ENCODE measurements at places on chromosomes 7 and 10. TPM values are rescaled to one million over a fixed set of nuclear protein-coding genes. Genes with fewer than 3 reads are reported as not detected.

TAS2R5 gene
- 0.47 TPM for total RNA-seq

RBP3 gene
- total RNA-seq = not detected

ERCC6 gene
- total RNA-seq = 16.0 TPM

ABCB4 gene
- total RNA-seq = 0.14 TPM

NRP1 gene
- 178 TPM for total RNA-seq

GIMAP5 gene
- total RNA-seq = 350 TPM

CLCN1 gene
- not detected for total RNA-seq

SUN3 gene
- total RNA-seq = not detected

KIAA1217 gene
- 7.5 TPM for total RNA-seq

GPR15LG gene
- total RNA-seq = not detected

ERVW-1 gene
- total RNA-seq = not detected

PROSER2 gene
- 11.2 TPM for total RNA-seq

SPDYE1 gene
- not detected for total RNA-seq

OR2A5 gene
- not detected for total RNA-seq

GLUD1 gene
- 207 TPM for total RNA-seq

XRCC2 gene
- 3.1 TPM for total RNA-seq

ABCC2 gene
- 0.79 TPM for total RNA-seq

TMEM270 gene
- total RNA-seq = not detected

MEOX2 gene
- total RNA-seq = 53.9 TPM

RAMP3 gene
- total RNA-seq = 116 TPM

SYNPO2L gene
- total RNA-seq = not detected

NANOS1 gene
- 0.09 TPM for total RNA-seq

ZNF3 gene
- total RNA-seq = 34.8 TPM

HERPUD2 gene
- total RNA-seq = 21.8 TPM

IRF5 gene
- 0.17 TPM for total RNA-seq

CBLL1 gene
- total RNA-seq = 18.9 TPM

SLIT1 gene
- under 0.01 TPM for total RNA-seq

TRIM74 gene
- 0.51 TPM for total RNA-seq

CNNM1 gene
- not detected for total RNA-seq

DOCK4 gene
- 155 TPM for total RNA-seq

KCNIP2 gene
- total RNA-seq = not detected

ATG9B gene
- total RNA-seq = 0.28 TPM

ARL5B gene
- 23.0 TPM for total RNA-seq

PHYHIPL gene
- under 0.01 TPM for total RNA-seq

LRRC17 gene
- total RNA-seq = 2.0 TPM

DGKI gene
- total RNA-seq = 3.9 TPM

CYP2C19 gene
- total RNA-seq = not detected

HOXA9 gene
- 9.0 TPM for total RNA-seq

DRGX gene
- not detected for total RNA-seq

TRIM73 gene
- total RNA-seq = 0.60 TPM

CALML3 gene
- total RNA-seq = not detected

All from dermis blood vessel endothelial cell (primary cell).